A673 (cell line): ENCODE measurements at places on chromosomes 4 and X. TPM values are rescaled to one million over a fixed set of nuclear protein-coding genes. Genes with fewer than 3 reads are reported as not detected.

XKRX gene
- total RNA-seq, result not detected in 2 replicates

ZNF330 gene
- total RNA-seq, result 43.1 and 44.7 TPM in 2 replicates

ADRA2C gene
- total RNA-seq, result 14.8 and 16.7 TPM in 2 replicates

BEX2 gene
- 49.4 and 51.4 TPM in 2 replicates for total RNA-seq

MAP3K15 gene
- 0.06 and 0.35 TPM in 2 replicates for total RNA-seq

PRRG3 gene
- not detected in 2 replicates for total RNA-seq

LRIT3 gene
- 0.26 and 0.33 TPM in 2 replicates for total RNA-seq

HSFX3 gene
- total RNA-seq, result not detected in 2 replicates

MRPL1 gene
- total RNA-seq, result 32.2 and 33.5 TPM in 2 replicates

TMEM156 gene
- not detected in 2 replicates for total RNA-seq

PLAC1 gene
- 0.43 and 0.87 TPM in 2 replicates for total RNA-seq

ZAR1 gene
- total RNA-seq, result 0.28 TPM in 1 of 2 replicates, not detected in the other

IGBP1 gene
- 35.2 and 36.2 TPM in 2 replicates for total RNA-seq

SLC34A2 gene
- total RNA-seq, result 0.06 and 0.24 TPM in 2 replicates

TIGD2 gene
- total RNA-seq, result 2.8 TPM in 2 replicates

SOD3 gene
- not detected in 2 replicates for total RNA-seq

ADGRL3 gene
- total RNA-seq, result not detected in 2 replicates

FOXO4 gene
- 7.0 and 10.8 TPM in 2 replicates for total RNA-seq

ETDA gene
- not detected in 2 replicates for total RNA-seq

AWAT2 gene
- not detected in 2 replicates for total RNA-seq

MAGEA2B gene
- total RNA-seq, result not detected in 2 replicates

CRLF2 gene
- not detected in 2 replicates for total RNA-seq

ERCC6L gene
- 16.1 and 17.0 TPM in 2 replicates for total RNA-seq

ADH6 gene
- not detected in 2 replicates for total RNA-seq

FAM9B gene
- total RNA-seq, result 0.19 TPM in 1 of 2 replicates, not detected in the other

PHOX2B gene
- 0.09 and 0.13 TPM in 2 replicates for total RNA-seq

CSAG1 gene
- not detected in 2 replicates for total RNA-seq

C4orf51 gene
- not detected in 2 replicates for total RNA-seq

SPANXC gene
- not detected in 2 replicates for total RNA-seq

RAB9A gene
- 24.8 and 25.8 TPM in 2 replicates for total RNA-seq

HEPH gene
- total RNA-seq, result not detected in 2 replicates

LANCL3 gene
- total RNA-seq, result 2.4 and 2.5 TPM in 2 replicates

ARX gene
- 32.0 and 44.4 TPM in 2 replicates for total RNA-seq
